Fibroblast of skin of abdomen (primary cell): ENCODE measurements at places on chromosomes 11 and 22.

DNA sequence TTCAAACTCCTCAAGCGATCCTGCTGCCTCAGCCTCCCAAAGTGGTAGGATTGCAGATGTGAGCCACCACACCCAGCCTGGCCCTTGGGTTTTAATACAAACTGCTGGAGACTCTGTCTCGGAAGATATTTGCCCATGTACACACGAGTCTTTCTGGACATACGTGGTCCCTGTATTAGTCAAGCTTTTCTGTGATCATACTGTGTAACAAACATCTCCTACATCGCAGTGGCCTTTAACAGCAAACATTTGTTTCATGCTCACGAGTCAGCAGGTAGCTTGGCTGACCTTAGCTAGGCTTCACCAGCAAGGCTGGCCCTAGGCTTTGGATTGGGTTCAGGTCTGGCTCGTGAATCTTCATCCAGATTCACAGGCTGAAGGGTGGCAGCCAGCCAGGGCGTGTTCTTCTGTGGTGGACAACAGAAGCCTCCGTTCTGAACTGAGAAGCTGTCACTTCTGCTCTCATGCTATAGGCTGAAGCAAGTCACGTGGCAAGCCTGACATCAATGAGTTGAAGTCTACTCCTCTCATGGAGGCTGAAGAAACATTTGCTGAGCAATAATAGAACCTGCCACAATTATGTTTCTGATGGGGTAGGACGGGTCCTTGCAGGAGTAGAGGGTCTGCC, 8.8 kb downstream of the KIAA1671 start:
- no peak for DNase-seq

DNA sequence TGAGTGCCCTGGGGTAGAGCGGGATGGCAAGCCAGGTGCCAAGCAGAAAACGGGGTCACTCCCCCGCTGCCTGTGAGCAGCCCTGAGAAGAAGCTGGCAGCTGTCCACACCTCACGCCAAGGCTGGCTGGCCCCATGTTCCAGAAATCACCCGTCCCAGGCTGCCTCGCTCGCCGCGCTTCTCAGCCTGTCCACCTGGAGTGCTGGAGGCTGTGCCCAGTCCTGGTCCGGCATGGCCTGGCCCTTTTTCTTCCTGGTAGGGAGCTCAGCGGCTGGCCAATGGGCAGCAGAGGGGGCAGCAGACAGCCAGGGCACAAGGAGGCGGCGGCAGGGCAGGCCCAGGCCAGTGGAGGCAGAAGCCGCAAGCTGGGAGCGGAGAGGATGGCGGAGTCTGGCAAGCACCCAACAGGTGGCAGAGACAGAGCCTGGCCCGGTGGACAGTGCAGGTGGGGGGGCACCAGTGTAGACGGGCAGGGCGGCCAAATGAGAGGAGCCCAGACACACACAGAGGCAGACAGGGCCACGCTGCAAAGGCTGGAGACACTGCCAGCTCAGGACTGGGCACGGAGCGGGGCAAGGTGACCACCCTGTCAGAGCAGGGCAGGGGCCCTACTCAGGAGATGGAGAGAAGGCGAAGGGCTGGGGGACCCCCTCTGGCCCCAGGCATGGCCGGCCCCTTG, 37.2 kb upstream of the TH start:
- DNase-seq: no peak

GRCh38 chr11:2992997-2993325, 832 bp upstream of the NAP1L4 start:
- DNase-seq: no peak

- DNase-seq: no peak
These were observed 140.0 kb downstream of the NECTIN1 start for GRCh38 chr11:119589001-119589400.

GRCh38 chr11:33898957-33899356, 7.1 kb upstream of the LMO2 start:
- DNase-seq: no peak

DNA sequence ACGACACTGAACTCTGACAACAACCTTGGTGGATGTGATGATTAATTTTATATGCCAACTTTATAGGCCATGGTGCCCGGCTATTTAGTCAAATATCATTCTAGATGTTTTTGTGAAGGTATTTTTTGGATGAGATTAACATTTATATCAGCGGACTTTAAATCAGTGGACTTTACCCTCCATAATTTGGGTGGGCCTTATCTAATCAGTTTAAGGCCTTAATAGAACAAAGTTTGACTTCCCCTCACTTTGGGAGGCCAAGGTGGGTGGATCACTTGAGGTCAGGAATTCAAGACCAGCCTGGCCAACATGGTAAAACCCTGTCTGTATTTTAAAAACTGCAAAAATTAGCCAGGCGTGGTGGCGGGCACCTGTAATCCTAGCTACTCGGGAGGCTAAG, 4.0 kb downstream of the PRCP start:
- no peak for DNase-seq

GRCh38 chr22:44369293-44369661, 56.5 kb upstream of the SHISAL1 start:
- DNase-seq: no peak

- no peak for DNase-seq
These were observed 57.4 kb downstream of the LINC01488 start for GRCh38 chr11:69538854-69539253.

DNA sequence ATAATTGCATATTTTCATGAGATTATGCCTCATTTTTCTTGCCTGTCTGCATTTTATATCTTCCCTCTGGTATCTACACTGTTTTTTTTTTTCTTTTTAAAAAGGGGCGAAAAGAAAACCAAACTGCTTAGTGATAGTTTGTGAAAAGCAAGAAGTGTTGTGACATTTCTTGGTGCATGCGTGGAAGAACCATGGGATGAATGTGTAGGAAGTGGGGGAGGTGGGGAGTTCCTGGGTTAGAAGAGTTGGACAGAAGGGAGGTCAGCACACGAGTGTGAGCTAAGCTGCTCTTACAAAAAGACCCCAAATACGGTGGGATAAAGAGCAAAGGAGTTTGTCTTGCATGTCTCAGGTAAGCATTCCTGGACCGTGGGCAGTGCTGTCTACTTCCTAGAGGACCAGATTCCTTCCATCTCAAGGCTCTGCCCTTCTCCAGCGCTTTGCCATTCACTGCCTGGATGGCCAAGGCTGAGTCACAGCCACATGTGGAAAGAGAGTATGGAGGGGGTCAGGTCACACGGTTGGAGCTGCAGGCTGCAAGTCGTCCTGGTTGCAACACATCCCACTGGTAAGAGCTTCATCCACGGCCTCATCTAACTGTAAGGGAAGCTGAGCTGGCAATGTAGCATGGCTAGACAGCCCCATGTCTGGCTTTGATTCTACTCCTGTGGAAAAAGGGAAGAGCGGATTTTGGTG, 300.6 kb downstream of the DDX10 start:
- peak; percentile 76 for DNase-seq

- DNase-seq: no peak
These were observed 28.9 kb downstream of the AP2A2 start for GRCh38 chr11:954392-955153.

GRCh38 chr11:80435345-80435744, 994.5 kb upstream of the TENM4 start:
- no peak for DNase-seq

DNA sequence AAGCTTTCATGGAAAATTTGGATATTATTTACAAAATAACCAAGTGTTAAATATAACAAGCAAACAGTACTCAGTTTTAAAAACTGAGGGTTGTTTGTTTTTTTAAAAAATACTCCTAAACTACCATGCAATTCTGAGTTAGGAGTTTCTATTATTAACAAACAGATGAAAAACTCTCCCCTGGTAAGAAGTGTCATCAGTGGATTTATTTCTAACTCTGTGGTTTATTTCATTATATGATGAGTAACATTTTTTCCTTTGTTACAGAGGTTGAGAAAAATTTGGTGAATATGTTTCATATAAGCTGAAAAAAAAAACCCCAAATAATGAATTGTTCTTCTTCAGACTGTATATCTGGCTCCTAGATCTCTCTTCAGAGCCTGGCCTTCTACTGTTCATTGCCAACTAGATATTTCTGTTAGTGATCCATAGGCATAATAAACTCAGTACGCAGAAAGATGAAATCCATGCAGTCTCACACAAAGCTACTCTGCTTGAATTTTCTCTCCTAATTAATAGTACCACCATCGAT, 29.4 kb upstream of the PDE3B start:
- no peak for DNase-seq

DNA sequence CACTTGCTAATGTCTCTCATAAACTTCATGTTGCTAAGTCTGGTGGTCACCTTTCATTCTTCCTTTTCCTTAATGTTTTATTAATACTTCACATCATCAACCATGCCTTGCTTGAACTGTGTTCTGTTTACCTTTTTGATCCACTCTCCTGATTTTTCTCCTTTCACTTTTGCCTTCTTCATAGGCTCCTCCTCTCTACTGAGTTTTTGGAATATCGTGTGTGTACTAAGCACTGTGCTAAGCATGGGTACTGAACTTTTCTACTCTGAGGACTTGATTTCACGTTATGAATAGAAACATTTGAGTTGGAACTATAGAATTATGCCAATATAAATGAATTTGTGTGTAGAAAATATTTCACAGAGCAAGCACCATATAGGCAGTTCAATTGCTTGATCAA, 90.6 kb downstream of the ATM start:
- no peak for DNase-seq

DNA sequence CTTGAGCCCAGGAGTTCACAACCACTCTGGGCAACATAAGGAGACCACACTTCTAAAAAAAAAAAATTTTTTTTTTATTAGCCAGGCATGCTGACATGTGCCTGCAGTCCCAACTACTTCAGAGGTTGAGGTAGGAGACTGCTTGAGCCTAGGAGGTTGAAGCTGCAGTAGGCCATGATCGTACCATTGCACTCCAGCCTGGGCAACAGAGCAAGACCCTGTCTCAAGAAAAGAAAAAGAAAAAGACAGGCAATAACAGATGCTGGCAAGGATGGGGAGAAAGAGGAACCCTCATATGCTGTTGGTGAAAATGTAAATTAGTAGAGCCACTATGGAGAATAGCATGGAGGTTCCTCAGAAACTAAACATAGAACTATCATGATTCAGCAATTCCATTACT, 64.8 kb downstream of the PAK1 start:
- no peak for DNase-seq

DNA sequence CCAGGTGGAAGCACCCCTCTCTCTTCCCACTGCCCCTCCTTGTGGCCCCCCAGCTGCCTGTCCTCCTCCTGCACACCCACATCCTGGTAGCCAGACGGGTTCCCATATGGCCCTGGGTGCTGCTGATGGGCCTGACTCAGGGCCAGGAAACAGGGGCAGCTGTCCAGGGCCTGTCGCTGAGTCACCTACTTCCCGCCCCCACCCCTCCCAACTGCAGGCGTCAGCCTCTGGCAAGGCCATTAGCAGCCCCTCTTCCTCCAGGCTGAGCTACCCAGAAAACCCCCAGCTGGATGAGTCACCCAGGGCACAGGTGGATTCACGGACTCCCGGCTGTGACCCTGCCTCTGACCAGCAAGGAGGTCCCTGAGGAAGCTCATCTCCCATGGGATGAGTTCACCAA, 6.9 kb upstream of the GAL start:
- DNase-seq: peak; percentile 83

- DNase-seq: no peak
These were observed 1145.1 kb downstream of the LRRC4C start for GRCh38 chr11:40314327-40314726.

GRCh38 chr11:21641869-21642268, 551.0 kb upstream of the ANO5 start:
- DNase-seq: no peak

GRCh38 chr11:35641171-35641897, 21.2 kb upstream of the TRIM44 start:
- DNase-seq: no peak

DNA sequence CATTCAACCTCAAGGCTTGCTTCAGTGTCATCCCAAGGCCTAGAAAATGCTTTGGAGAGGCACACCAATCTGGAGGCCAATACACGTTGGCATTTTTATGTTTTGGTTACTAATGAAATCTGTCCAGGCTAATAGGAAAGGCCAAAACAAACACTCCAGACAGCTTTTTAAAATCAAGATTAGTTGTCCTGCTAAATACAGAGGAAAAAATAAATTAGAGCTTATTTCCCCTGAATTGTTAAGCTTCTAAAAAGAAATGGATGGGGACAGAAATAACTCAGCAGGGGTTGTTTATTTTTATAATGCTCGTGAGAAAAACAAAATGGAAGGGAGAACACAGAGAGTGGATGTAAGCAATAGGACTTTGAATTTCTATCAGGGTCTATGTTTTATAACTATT, 438.5 kb upstream of the LRRC4C start:
- no peak for DNase-seq

GRCh38 chr11:74221816-74222215, 50.7 kb downstream of the PPME1 start:
- DNase-seq: no peak

DNA sequence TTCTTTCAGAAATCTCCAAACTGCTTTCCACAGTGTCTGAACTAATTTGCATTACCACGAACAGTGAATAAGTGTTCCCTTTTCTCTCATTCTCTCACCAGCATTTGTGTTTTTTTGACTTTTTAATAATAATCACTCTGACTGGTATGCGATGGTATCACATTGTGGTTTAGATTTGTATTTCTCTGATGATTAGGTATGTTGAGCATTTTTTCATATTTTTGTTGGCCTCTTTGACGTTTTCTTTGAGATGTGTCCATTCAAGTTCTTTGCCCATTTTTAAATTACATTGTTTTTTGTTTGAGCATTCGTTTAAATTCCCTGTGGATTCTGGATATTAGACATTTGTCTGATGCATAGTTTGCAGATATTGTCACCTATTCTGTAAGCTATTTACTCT, 1639.6 kb upstream of the TENM4 start:
- no peak for DNase-seq

DNA sequence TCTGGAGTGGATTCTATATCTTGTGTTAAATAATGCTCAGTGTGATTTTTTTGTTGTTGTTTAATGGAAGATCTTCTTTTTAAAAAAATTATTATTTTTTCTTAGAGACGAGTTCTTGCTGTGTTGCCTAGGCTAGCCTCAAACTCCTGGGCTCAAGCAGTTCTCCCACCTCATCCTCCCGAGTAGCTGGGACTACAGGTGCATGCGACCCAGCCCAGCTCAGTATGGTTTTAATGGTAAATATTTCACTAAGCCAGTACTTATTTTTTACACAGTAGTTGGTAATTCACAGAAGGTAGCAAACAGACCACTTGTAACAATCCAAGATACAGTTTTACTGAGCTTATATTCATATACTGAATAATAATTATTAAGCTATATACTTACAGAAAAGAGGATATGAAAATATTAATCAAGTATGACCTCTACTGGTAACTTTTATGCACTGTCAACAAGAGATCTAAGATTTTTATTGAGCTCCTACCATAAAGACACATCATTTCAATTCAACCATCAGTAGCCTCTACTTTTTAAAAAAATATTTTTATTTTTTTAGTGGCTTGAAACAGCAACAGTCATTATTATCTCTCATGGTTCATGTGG, 6.1 kb upstream of the CD59 start:
- no peak for DNase-seq

GRCh38 chr11:113806406-113806805, 26.8 kb downstream of the CLDN25 start:
- peak; percentile 7 for DNase-seq

- DNase-seq: no peak
These were observed 60.8 kb upstream of the SC5D start for GRCh38 chr11:121231576-121232278.

GRCh38 chr22:27786291-27786932, 15.1 kb downstream of the MN1 start:
- DNase-seq: no peak
